ENCODE measurements at places on chromosomes 16 and 17. TPM values are rescaled to one million over a fixed set of nuclear protein-coding genes. Genes with fewer than 3 reads are reported as not detected.

DNA sequence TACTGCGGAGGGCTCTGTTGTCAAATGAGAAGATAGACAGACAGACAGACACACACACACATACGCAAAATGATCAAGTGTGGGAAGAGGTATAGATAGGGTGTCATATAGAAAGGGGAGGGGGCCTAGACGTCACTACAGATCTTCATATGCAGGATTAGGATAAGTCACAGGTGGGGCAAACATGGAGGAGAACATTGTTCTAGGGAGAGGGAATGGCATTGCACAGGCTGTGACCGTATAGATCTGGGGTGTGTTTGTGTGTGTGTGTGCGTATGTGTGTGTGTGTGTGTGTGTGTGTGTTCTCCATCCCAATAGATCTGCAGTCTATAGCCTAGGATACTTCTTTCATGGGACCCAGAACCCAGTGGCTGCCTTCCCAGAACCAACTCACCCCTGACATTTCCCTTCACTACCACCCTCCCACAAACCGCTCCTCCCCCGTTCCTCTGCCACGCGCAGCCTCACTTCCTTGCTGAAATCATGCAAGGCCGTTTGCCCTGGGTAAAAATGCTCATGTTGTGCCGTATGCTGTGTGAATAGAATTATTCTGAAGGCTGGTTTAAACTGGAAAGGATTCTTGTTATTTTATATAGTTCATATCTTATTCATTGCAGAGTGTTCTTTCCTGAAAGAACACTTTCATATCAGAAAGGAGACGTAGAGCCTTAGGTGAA, 50.5 kb upstream of the CCL1 start:
- H3K27ac ChIP-seq, result no peak overlapping the region
- no peak for DNase-seq
- H3K27me3 ChIP-seq, result peaks cover 3% of the 10 kb centered on the region

DNA sequence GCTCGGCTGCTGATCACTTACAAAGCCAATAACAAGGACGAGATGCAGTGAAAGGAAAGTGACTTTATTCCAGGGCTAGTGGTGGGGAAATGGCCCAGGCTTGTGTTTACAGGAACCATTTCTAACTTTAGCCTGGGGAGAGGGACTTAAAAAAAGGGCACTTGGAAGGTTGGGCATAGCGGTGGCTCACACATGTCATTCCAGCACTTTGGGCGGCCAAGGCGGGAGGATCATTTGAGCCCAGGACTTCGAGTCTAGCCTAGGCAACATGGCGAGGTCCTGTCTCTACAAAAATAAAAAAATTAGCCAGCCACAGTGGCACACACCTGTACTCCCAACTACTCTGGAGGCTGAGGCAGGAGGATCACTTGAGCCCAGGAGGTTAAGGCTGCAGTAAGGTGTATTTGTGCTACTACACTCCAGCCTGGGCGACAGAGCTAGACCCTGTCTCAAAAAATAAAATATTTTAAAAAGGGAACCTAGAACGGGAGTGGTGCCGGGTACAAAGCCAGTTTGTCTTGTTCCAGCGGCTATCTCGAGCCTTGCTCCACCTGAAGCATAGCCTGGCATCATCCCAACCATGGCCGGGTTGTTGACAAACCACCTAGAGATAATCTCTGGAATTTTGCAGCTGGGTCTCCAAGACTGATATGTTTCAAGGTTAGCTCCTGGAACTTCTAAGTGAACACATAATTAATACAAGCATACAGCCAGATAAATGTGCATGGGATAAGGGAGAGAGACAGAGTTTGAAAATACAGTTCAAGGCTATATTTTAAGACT, 5.7 kb upstream of the TVP23A start:
- peak; percentile 62 for DNase-seq
- peaks cover 35% of the 10 kb centered on the region for H3K4me1 ChIP-seq
- no peak overlapping the region for H3K4me3 ChIP-seq
- no peaks in the 10 kb centered on the region for H3K36me3 ChIP-seq
- no peaks in the 10 kb centered on the region for H3K27me3 ChIP-seq

CIAPIN1 gene
- total RNA-seq, result 118 TPM

DNA sequence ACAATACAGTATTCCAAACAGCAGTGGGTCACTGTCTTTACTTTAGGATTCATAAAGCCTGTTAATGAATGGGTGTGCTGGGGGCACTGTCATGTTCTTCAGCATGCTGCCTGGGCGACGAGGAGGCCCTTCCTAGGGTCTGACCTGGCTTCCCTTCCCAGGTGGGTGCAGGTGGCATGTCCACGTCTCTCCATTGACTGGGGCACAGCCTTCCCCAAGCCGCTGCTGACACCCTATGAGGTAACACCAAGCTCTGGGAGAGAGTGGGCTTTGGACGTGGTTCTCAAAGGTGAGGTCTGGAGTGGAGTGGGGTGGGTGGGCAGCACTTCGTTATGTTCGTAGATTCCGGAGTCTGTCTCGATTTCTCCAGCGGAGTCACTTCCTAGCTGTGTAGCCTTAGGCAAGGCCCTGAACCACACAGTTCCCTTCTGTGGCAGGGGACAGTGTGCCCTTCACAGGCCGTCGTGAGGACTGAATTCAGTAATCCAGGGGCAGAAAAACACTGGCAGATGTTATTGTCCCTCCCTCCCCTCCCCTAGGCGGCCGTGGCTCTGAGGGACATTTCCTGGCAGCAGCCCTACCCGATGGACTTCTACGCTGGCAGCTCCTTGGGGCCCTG, 771 bp upstream of the OVCA2 start:
- DNase-seq, result peak; percentile 87
- H3K36me3 ChIP-seq, result no peaks in the 10 kb centered on the region
- H3K27ac ChIP-seq, result peak overlapping the region; percentile 93
- no peaks in the 10 kb centered on the region for H3K27me3 ChIP-seq

DNA sequence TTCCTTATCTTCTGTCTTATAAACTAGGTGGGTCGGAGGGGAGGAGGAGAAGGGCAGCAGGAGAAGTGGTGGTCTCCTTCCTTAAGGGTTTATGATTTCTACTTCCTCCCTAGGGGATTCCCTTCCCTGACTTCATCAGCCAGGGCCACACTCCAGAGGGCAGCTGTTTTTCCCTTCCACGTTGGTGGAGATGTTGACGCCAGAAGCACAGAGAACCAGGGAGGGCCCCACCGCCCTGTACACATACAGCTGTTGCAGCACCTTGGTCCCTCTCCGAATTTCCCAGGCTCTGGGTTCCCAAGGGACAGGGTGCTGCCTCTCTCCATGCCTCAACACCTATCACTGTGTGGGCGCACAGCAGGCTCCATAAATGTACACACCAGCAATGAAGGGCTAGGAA, 5.6 kb upstream of the SLC6A4 start:
- peaks cover 13% of the 10 kb centered on the region for H3K27me3 ChIP-seq
- peaks cover 3% of the 10 kb centered on the region for H3K4me1 ChIP-seq
- H3K36me3 ChIP-seq, result no peaks in the 10 kb centered on the region
- no peak for DNase-seq
- H3K27ac ChIP-seq, result no peak overlapping the region

- no peak for DNase-seq
- no peak overlapping the region for H3K27ac ChIP-seq
- no peak overlapping the region for H3K4me3 ChIP-seq
- H3K4me1 ChIP-seq, result no peaks in the 10 kb centered on the region
- no peaks in the 10 kb centered on the region for H3K36me3 ChIP-seq
These were observed 177.0 kb upstream of the C16orf82 start for GRCh38 chr16:26889740-26890139.

- peaks cover 9% of the 10 kb centered on the region for H3K4me1 ChIP-seq
- peaks cover 11% of the 10 kb centered on the region for H3K27me3 ChIP-seq
- peak overlapping the region; percentile 39 for H3K4me3 ChIP-seq
These were observed 1.6 kb downstream of the TMC8 start for GRCh38 chr17:78132084-78132676.

GRCh38 chr16:69339289-69340094, at the start of the genes COG8 and NIP7:
TSS of gene COG8 (minus strand) at chr16:69339564. CDS start at chr16:69339552, 12 bp downstream.
TSS of gene NIP7 (plus strand) at chr16:69339772. CDS start at chr16:69339830, 58 bp downstream.
- peaks cover 45% of the 10 kb centered on the region for H3K36me3 ChIP-seq
- H3K4me3 ChIP-seq, result peak within 1 kb of the TSS; percentile 50
- peak; percentile 98 for DNase-seq
- H3K27ac ChIP-seq, result peak within 1 kb of the TSS; percentile 70

DNA sequence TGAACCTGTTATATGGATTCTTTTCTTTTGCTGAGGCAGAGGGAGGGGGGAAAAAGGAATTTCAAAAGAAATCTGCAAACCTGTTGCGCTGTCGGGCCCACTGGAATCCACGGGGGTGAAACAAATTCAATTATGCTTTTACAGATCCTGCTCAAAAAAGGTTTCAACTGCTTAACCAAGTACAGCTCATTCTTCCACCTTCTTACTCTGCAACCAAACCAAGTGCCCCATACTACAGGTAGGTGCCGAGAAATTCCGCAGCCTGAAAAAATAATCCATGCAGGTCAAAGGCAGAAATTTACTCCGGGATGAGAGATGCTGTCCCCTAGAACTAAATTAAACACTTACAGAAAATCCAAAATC, 416 bp downstream of the RNF43 start:
- H3K4me3 ChIP-seq, result peak overlapping the region; percentile 56
- no peaks in the 10 kb centered on the region for H3K27me3 ChIP-seq
- peaks cover 12% of the 10 kb centered on the region for H3K4me1 ChIP-seq
- H3K27ac ChIP-seq, result peak overlapping the region; percentile 76

RAB26 gene
- 1.00 TPM for total RNA-seq

CD300A gene
- 17.3 TPM for total RNA-seq

DNA sequence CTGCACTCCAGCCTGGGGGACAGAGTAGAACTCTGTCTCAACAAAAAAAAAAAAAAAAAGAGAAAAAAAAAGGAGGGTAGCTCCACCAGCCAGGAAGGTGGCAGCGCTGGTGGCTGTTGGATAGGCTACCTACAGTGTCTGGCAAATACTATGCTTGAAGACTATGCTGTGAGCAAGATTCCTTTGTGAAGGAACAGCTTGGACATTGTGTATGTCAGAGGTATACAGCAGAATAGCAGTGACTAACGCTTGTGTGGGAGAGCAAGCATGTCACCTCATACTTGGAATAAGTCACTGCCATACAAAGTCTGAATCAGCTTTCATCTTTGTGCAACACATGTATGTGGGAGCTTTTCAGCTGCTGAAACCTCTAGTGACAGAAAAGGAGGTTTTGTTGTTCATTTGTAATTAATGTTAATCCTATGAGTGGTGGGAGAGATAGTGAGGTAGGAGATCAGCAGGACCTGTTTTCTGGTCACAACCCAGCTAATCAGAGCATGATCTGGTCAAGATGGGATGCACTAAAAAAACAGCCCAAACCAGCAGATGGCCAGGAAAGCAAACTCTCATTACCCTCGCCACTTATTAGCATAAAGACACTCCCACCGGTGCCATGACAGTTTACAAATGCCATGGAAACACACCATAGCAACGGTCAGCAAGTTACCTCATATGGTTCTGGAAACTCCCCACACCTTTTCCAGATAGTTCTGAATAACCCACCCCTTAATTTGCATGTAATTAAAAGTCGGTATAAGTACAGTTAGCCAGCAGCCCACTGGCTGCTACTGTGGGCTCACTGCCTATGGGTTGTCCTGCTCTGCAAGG, 6.8 kb upstream of the ITGAD start:
- no peaks in the 10 kb centered on the region for H3K4me1 ChIP-seq
- H3K27me3 ChIP-seq, result no peaks in the 10 kb centered on the region
- H3K36me3 ChIP-seq, result no peaks in the 10 kb centered on the region
- H3K4me3 ChIP-seq, result no peak overlapping the region
- DNase-seq, result no peak

- H3K36me3 ChIP-seq, result no peaks in the 10 kb centered on the region
- no peak overlapping the region for H3K4me3 ChIP-seq
- no peaks in the 10 kb centered on the region for H3K4me1 ChIP-seq
- H3K27me3 ChIP-seq, result no peaks in the 10 kb centered on the region
- no peak for DNase-seq
These were observed 2.1 kb downstream of the CMTM1 start for GRCh38 chr16:66568355-66568754.

Data from adrenal gland (tissue), 19 donors.